Chondrocyte (in vitro differentiated cells): ENCODE measurements at places on chromosomes 2 and 18.

DNA sequence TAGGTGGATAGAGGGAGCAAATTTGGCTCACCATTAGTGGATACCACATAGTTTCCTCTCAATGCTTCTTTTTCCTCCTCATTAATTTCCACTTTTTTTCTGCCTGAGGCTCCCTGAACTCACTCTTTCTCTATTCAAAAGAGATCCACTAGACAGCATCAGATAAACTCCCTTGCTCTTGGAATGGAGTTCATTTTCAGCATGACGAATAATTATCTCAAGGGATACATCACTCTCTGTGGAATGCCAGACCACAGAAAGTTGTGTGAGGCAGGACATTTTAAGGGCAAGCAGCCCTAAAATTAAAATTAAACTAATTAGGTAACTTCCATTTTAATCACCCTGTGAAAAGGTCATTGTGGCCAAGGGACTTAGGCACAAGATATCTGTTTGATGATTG is 1920.1 kb upstream of the CELF4 start:
- no peaks in the 10 kb centered on the region for H3K27me3 ChIP-seq
- no peak overlapping the region for H3K4me3 ChIP-seq
- DNase-seq, result no peak
- H3K4me1 ChIP-seq, result peaks cover 6% of the 10 kb centered on the region
- no peaks in the 10 kb centered on the region for H3K36me3 ChIP-seq
- no peak overlapping the region for H3K27ac ChIP-seq

GRCh38 chr18:68991286-68991685 is 193.4 kb downstream of the CCDC102B start:
- no peak overlapping the region for H3K4me3 ChIP-seq
- no peaks in the 10 kb centered on the region for H3K27me3 ChIP-seq
- DNase-seq, result no peak
- H3K36me3 ChIP-seq, result peaks cover 4% of the 10 kb centered on the region
- H3K27ac ChIP-seq, result no peak overlapping the region
- H3K4me1 ChIP-seq, result peaks cover 8% of the 10 kb centered on the region

GRCh38 chr2:170518911-170519310 is 196.2 kb upstream of the SP5 start:
- no peak overlapping the region for H3K4me3 ChIP-seq
- no peak overlapping the region for H3K27ac ChIP-seq
- H3K27me3 ChIP-seq, result peaks cover 9% of the 10 kb centered on the region
- no peaks in the 10 kb centered on the region for H3K36me3 ChIP-seq
- no peaks in the 10 kb centered on the region for H3K4me1 ChIP-seq
- DNase-seq, result no peak

DNA sequence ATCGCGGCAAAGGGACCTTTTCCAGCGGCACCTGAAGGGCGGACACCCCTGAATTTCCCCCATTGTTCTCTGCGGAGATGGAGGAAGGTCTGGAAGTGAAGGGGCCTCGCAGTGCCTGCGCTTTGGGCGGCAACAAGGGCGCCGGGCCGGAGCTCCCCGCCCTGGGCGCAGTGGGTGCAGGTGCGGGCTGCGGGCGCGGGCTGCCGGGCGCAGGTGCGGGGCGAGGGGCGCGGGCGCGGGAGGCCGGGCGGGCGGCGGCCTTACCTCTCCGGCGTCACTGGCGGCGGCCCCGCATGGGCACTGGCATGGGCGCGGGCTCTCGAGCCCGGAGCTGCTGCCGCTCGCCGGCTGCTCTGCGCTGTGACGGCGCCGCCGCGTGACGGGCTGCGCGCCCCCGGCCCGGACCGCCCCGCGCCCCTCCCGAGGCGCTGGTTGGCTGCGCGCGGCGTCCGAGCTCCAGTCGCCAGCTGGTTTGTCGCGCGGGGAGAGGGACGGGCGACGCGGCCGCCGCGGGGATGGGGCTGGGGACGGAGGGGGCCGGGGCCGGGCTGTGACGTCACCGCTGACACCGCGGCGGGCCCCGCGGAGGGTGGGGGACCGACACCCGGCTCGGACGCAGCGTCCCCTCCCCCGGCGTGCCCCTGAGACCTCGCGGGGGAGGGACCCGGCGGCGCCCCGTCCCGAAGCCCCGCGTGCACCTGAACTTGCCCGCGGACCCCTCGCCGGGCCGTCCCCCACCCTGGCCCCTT is at the start of gene KIF1A:
Gene KIF1A, minus strand, starts transcription at position 362 of the 749 bp plus-strand sequence. CDS start 22,467 bp downstream, outside the sequence.
- H3K27me3 ChIP-seq, result peaks cover 35% of the 10 kb centered on the region
- peaks cover 7% of the 10 kb centered on the region for H3K4me1 ChIP-seq
- H3K27ac ChIP-seq, result peak within 1 kb of the TSS; percentile 27
- H3K4me3 ChIP-seq, result peak within 1 kb of the TSS; percentile 70
- peaks cover 9% of the 10 kb centered on the region for H3K36me3 ChIP-seq

GRCh38 chr2:67313536-67313935 is 83.6 kb upstream of the ETAA1 start:
- no peak for DNase-seq
- no peak overlapping the region for H3K27ac ChIP-seq
- no peaks in the 10 kb centered on the region for H3K36me3 ChIP-seq
- no peaks in the 10 kb centered on the region for H3K27me3 ChIP-seq

DNA sequence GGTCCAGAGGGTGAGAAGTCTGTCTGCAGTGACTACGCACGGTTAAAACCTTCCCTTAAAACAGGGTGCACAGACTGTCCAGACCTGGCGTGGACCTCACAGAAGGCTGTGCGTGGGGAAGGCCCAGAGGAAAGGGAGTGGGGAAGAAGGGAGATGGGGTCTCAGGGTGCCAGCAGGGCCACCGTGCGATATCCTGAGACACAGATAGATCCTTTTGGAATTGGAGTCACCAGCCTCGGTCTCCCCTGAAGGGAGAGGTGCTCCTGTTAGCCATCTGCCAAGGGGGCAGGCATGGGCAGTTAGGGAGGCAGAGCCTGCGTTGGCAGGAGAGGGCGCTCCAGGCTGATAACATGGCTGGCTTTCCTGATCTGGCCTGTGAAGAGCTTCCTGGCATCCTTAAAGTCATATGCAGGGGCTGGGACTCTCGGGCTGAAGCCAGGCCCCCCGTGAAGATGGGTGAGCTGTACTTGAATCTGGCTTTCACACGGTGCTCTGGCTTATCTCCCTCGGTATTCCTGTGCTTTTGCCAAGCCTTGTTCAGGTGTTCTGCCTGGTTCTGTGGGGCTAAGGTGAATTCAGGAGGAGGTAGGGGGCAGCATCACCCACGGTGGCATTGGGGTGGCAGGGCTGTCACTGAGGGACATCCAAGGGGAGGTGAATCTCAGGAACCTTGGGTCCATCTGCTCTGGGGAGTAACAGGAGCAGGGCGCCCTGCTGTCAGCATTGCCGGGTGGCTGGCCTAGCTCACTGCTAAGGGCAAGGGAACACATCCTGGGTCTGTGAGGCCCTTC is 107.2 kb upstream of the SMAD2 start:
- no peaks in the 10 kb centered on the region for H3K4me1 ChIP-seq
- H3K36me3 ChIP-seq, result no peaks in the 10 kb centered on the region
- H3K27ac ChIP-seq, result no peak overlapping the region
- no peak for DNase-seq
- no peak overlapping the region for H3K4me3 ChIP-seq

- DNase-seq, result no peak
- no peaks in the 10 kb centered on the region for H3K36me3 ChIP-seq
- no peak overlapping the region for H3K4me3 ChIP-seq
Measured at GRCh38 chr2:239862613-239863012, 162.5 kb downstream of the NDUFA10 start.

GRCh38 chr18:62285281-62285680 is 39.8 kb upstream of the TNFRSF11A start:
- peaks cover 6% of the 10 kb centered on the region for H3K36me3 ChIP-seq
- H3K4me1 ChIP-seq, result peaks cover 40% of the 10 kb centered on the region
- no peak for DNase-seq
- H3K27ac ChIP-seq, result no peak overlapping the region
- no peaks in the 10 kb centered on the region for H3K27me3 ChIP-seq

- peak overlapping the region; percentile 11 for H3K27ac ChIP-seq
- DNase-seq, result peak; percentile 26
- no peaks in the 10 kb centered on the region for H3K27me3 ChIP-seq
- H3K36me3 ChIP-seq, result no peaks in the 10 kb centered on the region
- H3K4me1 ChIP-seq, result peaks cover 39% of the 10 kb centered on the region
Measured at GRCh38 chr2:121697108-121697631, 39.5 kb downstream of the NIFK start.

DNA sequence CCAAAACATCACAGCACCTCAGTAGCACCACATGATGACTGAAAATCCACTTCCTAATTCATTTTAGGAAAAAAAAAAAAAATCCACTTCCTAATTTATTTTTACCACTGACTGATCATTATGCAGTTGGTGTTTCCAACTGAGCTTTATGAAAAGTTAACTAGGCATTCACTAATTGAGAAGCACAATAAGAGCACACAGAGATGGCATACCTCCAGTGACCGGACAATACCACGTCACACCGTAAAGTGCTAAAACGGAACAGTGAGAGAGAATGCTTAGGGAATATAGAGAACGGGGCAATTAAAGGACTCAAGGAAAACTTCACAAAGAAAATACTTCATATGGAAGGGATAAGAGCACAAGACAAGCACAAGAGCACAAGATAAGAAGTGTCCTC is 212.5 kb downstream of the NBAS start:
- no peaks in the 10 kb centered on the region for H3K27me3 ChIP-seq
- DNase-seq, result no peak
- H3K36me3 ChIP-seq, result peaks cover 30% of the 10 kb centered on the region
- no peaks in the 10 kb centered on the region for H3K4me1 ChIP-seq

- H3K36me3 ChIP-seq, result no peaks in the 10 kb centered on the region
- peaks cover 53% of the 10 kb centered on the region for H3K4me1 ChIP-seq
- H3K27me3 ChIP-seq, result no peaks in the 10 kb centered on the region
- no peak for DNase-seq
- peak overlapping the region; percentile 93 for H3K27ac ChIP-seq
- H3K4me3 ChIP-seq, result peak overlapping the region; percentile 94
Measured at GRCh38 chr18:57802213-57803102, 657 bp downstream of the ATP8B1 start.

DNA sequence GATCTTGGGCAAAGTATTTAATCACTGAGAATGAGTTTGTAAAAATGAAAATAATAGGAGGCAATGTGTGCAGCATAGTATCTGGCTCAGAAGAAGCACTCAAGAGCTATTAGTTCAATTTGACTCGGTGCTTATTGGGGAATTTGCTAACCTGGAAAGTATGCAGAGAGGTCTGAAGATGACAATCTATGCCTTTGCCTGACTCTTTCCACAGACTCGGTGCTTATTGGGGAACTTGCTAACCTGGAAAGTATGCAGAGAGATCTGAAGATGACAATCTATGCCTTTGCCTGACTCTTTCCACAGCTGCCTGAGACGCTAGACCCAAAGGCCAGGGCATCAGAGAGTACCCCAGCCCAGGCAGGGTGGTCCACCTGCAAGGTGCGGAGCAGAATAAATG is 12.2 kb upstream of the SH3BP4 start:
- H3K27me3 ChIP-seq, result peaks cover 8% of the 10 kb centered on the region
- no peak overlapping the region for H3K4me3 ChIP-seq
- no peaks in the 10 kb centered on the region for H3K36me3 ChIP-seq
- no peaks in the 10 kb centered on the region for H3K4me1 ChIP-seq

DNA sequence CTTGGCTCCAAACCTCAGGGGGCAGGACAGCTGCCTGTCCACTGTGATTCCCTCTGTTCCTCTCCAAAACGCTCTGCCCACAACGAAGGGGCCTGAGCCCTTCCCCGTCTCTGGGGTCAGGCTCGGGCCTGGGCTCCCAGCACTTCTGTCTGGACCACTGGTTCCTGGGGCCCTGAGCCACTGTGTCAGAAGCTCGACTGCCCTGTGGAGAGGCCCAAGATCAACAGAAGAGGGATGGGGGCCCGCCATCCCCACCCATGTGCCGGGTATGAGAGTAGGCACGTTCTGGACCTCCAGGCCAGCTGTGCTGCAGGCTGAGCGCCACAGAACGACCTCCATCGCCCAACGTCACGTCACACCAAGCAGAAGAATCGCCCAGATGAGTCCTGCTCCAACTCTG is 119.9 kb upstream of the HS6ST1 start:
- H3K27ac ChIP-seq, result no peak overlapping the region
- no peaks in the 10 kb centered on the region for H3K36me3 ChIP-seq
- peaks cover 15% of the 10 kb centered on the region for H3K4me1 ChIP-seq
- no peak overlapping the region for H3K4me3 ChIP-seq

DNA sequence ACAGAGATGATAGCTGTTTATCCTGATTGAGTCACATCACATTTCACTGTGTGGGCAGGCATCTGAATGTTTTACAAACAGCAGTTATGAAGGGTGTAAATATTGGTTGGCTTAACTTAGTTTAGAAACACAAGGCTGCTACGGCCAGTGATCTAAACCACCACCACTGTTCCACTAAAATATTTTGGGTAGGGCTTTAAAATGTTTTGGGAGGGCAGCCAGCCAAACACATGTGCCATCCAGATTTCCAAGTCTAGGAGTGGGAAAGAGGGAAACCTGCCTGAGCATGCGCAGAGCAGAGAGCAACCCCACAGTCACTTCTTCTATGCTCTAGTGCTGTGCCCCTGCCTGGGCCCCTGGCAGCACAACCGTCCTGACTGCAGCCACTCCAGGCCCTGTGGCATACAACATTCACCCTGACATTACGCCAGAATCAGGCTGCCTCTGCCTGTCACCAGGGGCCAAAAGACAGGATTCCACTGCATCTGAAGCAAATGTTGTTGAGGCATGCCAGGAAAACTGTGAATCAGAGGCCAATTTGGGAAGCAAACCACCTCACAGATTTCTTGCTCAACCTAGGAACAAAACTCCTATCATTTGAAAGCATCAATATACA is 74.8 kb upstream of the COL5A2 start:
- H3K27me3 ChIP-seq, result no peaks in the 10 kb centered on the region
- H3K36me3 ChIP-seq, result no peaks in the 10 kb centered on the region
- no peak overlapping the region for H3K4me3 ChIP-seq
- H3K27ac ChIP-seq, result peak overlapping the region; percentile 83

DNA sequence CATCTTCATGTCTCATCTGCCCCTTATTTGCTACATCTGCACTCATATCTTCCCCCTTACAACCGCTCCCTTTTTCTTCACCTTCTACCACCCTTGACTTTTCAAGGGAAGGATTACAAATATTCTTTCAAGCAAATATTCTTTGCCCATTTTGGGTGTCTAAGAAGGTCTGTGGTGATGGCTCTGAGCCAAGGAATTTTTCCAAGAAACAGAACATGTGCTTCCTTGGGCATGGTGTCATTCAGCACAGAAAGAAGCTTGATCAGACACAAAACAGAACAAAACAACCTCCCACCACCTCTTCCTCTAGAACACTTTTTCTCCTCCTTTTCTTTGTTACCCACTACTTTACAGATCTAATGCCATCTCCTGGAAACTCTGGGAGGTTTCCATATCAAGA is 313.7 kb downstream of the SATB2 start:
- H3K36me3 ChIP-seq, result no peaks in the 10 kb centered on the region
- H3K27me3 ChIP-seq, result peaks cover 9% of the 10 kb centered on the region
- H3K4me3 ChIP-seq, result no peak overlapping the region
- H3K4me1 ChIP-seq, result no peaks in the 10 kb centered on the region
- no peak overlapping the region for H3K27ac ChIP-seq
- no peak for DNase-seq
